ENCODE measurements at places on chromosomes 2 and 18.

DNA sequence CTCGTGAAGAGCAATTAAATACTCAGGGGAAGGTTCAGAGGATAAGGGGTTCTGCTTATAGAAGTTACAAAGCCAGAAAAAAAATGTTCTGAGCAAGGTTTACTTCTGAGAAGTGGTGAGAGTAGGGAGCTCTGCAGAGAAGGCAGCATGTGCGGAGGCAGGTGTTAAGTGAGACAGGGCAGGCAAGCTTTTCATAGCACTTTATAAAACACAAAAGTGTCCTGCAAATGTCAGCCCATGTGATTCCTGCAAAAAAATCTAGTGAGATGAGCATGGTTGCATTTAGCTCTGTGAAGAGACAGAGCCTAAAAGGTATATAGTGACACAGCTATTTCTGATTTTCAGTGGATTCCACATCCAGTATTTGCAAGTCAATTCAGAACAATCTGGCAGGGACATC, 223.8 kb upstream of the SYT4 start:
- no peak for DNase-seq

GRCh38 chr2:31080361-31080760, 57.9 kb downstream of the GALNT14 start:
- DNase-seq, result no peak

- peak; percentile 37 for DNase-seq
These were observed 74.7 kb downstream of the TGIF1 start for GRCh38 chr18:3524706-3525105.

DNA sequence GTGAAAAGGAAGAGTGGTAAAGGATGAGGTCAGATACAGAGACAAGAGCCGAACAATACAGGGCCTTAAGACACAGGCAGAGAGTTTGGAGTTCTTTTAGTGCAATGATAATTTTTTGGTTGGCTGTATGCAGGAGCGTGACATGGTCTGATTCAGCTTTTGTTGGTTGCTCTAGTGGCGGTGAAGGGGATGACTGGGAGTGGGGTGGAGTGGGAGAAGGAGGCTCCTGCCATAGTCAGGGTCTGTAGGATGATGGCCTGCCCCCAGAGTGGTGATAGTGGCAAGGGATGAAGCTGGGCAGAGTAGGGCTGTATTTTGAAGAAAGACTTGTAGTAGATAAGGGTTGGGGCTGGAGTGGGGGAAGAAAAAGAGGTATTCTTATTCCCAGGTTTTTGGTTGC, 306.6 kb upstream of the VWC2L start:
- no peak for DNase-seq

GRCh38 chr18:51660188-51660715, 462.8 kb upstream of the MEX3C start:
- no peak for DNase-seq

- DNase-seq, result no peak
These were observed 7.4 kb upstream of the VRK2 start for GRCh38 chr2:58039170-58039611.

GRCh38 chr2:15364561-15364960, 196.6 kb downstream of the NBAS start:
- no peak for DNase-seq

DNA sequence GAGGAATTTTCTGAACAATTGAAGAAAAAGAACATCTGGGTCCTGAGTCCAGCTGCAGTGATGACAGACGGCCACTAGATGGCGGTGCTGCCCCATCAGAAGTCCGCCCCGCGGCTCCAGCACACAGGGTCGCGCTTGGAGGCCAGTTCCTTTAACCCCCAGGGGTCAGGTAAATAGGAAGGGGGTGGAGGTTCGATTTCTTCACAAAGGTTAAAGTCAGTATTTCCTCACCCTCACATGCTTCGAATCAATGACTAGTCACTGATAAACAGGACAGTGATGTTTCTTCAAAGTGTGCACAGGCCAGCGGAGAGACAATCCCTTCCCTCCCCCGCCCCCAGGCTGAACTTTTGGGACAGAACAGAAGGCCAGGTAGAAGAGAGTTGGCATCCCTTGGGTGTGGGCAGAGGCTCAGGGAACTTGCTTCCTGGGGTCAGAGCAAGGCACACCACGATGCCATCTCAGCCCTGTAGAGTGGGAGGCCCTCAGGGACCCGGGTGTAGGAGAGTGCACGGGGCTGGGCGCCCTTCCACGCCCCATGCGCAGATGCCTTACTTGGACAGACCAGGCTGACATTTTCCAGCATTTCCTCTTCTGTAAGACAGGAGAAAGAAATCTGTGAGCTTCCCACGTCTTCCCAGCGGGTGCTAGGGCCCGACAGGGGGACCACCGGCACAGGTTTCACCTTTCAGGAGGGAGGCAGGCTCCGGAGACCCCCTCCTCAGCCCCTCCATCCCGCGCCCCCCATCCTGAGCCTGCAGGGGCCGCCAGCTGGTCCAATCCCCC, 722 bp downstream of the APOB start:
- peak; percentile 35 for DNase-seq

DNA sequence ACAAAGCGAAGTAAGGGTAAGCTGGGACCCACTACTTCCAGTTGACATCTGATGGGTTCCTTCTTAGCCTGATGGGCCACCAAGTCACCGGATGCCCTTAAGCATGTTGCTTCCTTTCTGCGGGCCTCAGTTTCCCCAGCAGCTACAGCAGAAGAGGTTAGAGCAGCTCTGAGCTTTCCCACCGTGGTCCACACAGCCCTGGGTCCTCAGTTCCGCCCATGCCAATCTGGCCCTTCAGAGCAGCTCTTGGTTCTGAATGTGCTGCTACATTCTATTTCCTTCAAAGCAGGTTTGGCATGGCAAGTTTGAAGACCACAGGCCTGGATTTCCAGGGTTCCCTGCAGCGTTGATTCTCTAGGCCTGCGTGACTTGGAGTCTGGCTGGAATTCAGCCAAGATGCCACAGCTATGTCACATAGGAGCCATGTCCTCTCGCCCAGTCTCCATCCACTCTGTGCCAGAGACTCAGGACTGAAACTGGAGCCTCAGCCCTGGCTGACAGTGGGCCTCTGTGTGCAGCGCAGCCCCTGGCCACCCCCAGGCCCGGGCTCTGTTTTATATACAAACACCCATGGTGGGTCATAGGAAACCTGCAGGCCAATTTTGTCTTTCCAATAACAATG, 79.6 kb downstream of the TFCP2L1 start:
- no peak for DNase-seq

DNA sequence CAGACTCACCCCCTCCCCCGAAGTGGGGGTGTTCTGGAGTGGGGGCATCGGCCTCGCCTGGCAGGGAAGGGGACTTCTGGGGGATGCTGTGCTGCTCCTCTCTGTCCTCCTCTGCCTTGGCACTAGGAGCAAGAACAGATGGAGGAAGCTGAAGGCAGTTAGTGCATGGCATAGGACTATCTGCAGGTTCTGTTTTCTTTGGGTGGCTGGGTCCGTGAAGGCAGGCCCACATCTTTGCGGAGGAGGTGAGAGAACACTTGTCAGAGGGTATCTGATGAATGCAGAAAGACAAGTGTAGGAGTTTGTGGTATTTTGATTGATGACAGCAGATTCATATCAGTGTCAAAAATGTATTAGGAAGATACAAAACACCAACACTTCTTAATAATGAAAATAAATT, 411.4 kb downstream of the TSN start:
- DNase-seq, result no peak

GRCh38 chr2:234994438-234995321, 42.9 kb downstream of the SH3BP4 start:
- DNase-seq, result peak; percentile 40

DNA sequence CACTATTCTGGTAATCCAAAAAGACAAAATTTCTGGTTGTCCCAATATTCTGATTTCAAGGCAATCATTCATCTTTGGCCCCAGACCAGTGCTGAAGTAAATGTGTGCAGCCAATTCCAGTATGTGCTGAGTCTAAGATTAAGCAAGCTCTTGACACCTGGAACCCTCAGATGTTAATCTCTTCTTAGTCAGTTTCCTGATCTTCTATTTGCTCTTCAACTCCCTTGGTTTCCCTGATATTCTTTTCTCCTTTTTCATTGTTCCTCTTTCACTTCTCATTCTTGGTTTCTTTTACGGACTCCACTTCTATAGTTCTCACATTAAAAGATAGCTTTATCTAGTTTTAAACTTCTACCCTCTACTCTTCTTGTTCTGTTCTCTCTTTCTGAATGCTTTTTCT, 445.7 kb upstream of the FANCL start:
- no peak for DNase-seq

GRCh38 chr2:12201369-12201768, 454.9 kb downstream of the LPIN1 start:
- DNase-seq, result no peak

DNA sequence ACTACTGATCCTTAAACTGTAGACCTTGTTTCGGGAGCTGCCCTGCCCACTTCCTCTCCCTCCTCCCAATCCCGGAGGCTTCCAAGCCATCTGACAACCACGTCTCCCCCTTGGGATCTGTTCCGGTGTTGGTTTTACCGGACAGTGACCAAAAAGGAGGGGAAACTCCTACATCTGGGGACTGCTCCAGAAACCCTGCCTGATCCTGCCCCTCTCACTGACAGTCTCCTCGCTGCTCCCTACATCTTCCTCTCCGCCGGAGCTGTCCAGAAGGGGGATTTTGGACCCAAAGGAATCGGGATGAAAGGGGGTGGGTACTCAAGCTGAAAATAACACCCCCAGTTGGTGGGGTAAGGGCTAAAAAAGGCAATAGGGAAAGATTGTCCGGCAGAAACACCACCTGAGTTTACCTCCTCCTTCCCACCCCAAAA, 1.5 kb downstream of the INO80D start:
- DNase-seq, result peak; percentile 40

GRCh38 chr2:23446916-23447315, 61.9 kb downstream of the KLHL29 start:
- no peak for DNase-seq

DNA sequence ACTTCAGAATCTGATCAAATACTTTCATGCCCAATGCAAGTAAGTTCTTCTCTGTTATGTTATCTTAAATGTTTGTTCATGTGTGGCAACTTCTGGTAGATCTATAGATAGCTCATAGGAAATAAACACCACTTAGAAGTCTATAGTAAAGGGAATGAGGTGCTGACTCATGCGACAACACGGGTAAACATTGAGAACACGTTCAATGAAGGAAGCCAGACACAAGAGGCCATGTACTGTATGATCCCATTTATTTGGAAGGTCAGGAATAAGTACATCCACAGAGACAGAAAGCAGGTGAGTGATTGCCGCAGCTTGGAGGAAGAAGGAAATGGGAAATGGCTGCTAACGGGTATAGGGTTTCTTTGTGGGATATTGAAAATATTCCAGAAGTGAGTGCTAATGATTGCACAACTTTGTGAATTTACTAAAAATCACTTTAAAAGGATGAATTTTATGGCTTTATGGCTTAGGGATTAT, 95.4 kb downstream of the ITGB1BP1 start:
- no peak for DNase-seq

GRCh38 chr2:45623098-45623497, 12.0 kb upstream of the SRBD1 start:
- DNase-seq, result no peak

DNA sequence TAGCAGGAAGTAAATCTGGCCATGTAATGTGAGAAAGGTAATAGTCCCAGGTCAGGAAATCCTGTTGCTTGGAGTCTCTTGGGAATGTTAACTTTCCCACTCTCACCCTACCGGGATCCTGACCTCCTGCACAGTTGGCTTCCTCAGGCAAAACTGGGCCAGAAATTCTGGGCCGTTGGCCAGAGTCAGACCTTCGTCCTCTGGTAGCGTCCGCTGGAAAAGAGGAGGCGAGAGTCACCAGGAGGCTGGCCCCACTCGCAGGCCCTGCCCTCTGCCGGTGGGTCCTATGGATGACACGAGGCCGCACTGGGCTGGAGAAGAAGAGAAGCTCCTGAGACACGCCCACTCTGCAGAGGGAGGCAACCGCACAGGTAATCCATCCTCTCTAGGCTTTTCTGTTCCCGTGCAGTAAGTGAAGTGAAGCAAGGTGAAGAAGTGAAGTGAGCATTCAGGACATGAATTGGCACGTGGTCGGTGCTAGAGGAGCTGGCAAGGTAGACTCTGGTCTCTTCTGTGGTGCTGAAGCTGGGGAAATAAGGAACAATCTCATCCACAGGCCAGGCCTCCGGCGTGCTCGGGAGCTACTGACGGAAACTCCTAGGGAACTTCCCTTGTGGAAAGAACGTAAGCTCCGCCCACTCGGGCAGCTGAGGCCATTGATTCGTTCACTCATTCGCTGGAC, 182.7 kb upstream of the GLI2 start:
- DNase-seq, result no peak

- no peak for DNase-seq
These were observed 160.3 kb upstream of the COL3A1 start for GRCh38 chr2:188813857-188814256.

DNA sequence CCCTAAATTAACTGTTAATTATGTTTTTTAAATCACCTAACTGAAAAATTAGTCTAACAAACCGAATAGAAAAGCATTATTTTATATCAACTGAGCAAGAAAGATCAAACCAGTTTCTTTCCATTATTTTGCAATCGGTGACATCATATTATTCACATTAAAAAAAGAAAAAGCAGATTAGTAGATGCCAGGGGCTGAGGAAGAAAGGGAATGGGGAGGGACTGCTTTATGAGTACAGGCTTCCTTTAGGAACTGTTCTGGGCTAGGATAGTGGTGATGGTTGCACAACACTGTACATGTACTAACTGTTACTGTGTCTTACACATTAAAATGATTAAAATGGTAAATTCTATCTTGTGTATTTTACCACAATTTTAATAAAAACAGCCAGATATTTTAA, 59.3 kb downstream of the COBLL1 start:
- DNase-seq, result no peak

DNA sequence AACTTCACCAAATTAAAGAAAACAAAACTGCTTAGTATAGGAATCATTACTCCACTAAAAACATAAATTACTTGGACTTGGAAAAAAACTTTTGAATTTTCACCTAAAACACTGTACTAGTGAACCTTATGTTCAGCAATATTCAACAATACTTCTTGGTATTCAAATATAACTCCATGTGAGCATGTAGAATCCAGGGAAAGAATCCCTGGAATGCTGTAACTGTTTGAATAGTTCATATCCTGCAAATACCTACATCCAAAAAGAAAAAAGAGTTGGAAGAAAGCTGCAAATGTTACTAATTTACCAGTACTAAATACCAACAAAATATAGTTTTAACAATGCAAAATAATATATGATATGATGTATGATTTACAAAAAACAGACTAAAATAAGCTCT, 65.4 kb downstream of the IKZF2 start:
- DNase-seq, result no peak

DNA sequence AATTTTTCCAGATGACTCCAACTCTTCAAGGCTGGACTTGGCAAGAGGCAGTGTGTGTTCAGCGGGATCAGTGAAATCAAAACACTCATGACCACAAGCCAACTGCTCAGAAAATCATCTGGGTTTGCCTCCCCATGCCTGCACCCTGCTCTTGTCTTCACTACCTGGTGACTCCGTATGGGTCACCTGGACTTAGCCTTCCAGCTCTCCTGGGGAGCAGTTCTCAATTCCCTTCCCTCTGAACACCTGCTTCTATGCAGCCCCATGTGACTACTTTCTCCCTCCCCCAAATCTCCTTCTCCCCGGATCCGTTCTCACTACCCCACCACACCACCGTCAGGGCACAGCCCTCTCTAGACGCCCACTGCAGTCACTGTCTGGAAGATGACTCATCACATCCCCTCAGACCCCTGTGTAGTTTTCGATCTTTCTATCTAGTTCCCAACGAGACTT, 130.2 kb upstream of the ID2 start:
- DNase-seq, result peak; percentile 19
